ENCODE measurements at places on chromosomes 11 and 22. TPM values are rescaled to one million over a fixed set of nuclear protein-coding genes. Genes with fewer than 3 reads are reported as not detected.

DNA sequence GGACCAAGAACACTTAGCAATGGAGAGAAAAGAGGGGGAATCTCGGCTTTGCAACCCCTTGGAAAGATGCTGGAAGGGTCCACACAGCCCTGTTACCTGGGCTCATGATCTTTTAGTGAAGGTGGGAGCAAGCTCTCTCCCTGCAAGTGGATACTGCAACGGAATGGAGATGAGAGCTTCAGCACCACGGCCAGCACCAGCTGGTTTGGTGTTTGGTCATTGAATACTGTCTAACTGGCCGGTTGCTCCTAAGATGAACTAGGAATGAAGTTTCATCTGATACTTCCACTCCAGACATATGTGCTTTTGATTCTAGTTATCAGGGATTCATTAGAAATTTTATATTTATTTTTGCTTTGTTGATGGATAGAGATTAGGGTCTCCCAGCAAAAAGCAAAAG is 16.3 kb downstream of the HTR3A start:
- peak; percentile 10 for DNase-seq

DNA sequence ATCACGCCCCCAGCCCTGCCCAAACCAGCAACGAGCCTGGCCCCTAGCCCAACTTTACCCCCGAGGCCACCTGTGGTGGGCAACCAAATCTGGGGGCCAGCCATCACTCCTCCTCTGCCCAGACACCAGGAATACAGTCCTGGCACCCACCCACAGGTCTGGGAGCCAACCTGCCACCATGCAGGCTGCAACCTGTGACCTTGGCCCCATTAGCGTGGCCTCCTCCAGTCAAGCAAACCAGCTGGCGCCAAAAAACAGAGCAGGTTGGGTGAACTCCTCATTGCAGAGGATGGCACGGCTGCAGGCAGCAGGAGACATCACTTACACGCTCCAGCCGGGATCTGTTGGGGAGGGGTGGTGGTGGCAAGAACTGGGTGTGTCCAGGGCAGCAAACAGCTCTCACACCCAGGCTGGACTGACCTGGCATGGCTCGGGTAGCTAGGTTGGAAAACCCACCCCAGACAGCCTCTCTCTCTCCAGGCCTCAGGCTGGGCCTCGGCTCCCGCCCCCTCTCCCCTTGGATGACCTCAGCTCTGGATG is 65.5 kb upstream of the TCF20 start:
- no peak for DNase-seq

- no peak for DNase-seq
Measured at GRCh38 chr22:30087611-30088010, 7.3 kb downstream of the HORMAD2 start.

GRCh38 chr11:44017443-44018126 is 30.2 kb upstream of the ACCSL start:
- DNase-seq = no peak

- no peak for DNase-seq
Measured at GRCh38 chr11:88414981-88415413, 77.5 kb upstream of the CTSC start.

DNA sequence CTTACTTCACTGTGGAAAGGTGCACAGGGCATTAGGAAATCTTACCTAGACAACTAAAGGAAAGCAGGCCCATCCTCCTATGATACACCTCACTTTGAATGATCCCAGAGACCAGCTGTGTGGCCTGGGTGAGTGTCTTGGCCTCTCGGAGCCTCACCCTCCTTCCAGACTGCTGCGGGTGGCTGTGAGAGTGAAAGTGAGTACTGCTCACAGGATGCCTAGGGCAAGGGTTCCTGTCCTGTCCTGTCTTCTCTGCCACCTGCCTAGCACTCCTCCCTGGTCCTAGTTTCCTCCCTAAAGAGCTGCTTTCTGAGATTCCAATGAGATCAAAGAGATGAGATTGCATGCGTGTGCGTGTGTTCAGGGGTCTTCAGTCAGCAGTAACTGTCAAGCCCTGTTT is 19.5 kb upstream of the ADORA2A start:
- DNase-seq = no peak

- DNase-seq = no peak
Measured at GRCh38 chr22:49718396-49718795, 109.3 kb downstream of the BRD1 start.

DNA sequence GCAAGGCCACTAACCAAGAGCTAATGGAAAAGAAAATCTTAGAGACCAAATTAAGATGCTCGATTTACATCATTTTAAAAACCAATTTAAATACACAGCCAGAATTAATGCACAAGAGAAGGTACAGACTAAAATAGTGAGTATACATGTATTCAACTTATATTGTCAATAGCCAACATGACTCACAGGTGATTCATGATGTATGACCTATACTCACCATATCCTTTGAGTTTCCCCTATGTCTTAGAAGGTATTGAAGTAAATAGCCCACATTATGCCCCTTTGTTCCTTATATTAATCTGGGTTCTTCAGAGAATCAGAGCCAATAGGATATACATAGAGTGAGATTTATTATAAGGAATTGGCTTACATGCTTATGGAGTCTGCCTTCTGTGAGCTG is 97.5 kb upstream of the ANO3 start:
- DNase-seq = no peak

DNA sequence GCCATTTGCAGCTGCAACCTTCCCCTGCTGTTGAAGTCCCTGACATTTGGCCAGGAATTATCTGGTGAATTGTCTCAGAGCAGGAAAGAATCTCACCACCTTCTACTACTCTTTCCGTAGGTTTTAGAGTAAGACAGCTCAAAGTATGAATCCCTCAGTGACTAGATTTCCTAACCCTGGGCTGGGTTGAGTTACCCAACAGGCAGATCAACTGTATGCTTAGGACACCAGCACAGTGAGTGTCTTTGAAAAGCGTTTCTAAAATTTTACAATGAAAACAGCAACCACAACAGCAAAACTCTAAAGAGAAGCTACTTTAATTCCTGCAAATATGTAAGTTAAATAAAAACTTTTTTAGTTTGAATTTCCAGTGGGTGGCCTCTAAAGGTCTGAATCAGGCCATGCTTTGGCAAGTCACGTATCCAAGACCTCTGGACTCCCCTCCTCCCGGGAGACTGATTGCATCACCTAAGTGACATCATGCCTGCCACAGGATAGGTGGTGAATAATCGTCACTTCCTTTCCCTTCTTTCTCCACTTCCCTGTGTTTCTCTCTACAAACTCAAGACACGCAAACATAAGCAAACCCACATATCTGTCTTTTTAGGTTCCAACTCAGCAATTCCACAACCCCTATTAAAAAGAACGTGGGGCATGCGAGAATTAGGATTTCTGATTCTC is 7.8 kb downstream of the OR8B12 start:
- DNase-seq = no peak

DNA sequence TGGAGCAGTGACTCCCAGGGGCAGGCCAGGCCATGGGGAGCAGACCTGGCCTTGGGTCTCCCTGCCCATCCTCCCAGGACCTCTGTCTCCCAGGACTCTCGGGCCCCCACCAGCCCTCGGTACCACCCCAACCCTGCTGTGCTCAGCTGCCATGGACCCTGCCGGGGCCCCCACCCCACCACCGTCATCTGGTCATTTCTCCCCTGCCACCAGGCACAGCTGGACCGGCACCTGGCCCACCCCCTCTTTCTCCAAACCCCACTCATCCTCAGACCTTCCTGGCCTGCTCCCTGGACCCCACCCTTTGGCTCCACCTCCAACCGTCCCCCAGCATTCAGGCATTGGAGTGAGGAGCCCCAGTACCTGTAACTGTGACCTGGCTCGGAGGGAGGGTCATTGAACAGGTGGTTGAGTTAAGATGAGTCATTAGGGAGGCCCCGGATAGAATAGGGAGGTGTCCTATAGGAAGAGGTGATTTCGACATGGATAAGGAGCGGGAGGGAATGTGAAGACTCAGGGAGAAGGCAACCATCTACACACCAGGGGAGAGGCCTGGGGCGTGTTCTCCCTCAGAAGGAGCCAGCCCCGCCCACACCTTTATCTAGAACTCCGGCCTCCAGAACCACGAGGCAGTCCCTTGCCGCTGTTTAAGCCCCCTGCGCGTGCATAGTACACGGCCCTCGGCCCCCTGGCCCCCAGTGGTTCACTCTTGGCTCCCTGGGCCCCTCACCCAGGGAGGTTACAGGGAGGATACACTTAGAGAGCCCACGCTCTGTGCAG is 1395.9 kb downstream of the BRD1 start:
- no peak for DNase-seq

DNA sequence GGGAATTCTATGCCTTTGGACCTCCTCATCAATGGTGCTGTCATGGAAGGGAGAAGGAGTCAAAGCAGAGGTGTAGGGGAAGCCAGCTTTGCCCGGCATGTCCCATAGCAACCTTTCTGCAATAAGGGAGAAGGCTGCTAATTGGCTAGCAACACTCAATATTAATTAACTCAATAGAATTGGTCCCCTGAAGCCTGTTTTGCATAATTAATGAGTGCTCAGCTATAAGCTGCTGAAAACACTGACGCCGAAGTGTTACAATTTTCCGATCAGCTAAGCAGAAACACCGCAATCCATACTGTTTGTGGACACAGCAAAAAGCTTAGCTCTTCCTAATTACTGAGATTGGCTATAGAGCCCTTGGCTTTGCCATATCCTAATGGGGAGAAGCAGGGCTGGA is 245.0 kb downstream of the CSNK2A3 start:
- no peak for DNase-seq

- no peak for DNase-seq
Measured at GRCh38 chr11:18314784-18315523, 7.0 kb downstream of the HPS5 start.

GRCh38 chr22:17746916-17747315 is 27.4 kb downstream of the BID start:
- DNase-seq = no peak

DNA sequence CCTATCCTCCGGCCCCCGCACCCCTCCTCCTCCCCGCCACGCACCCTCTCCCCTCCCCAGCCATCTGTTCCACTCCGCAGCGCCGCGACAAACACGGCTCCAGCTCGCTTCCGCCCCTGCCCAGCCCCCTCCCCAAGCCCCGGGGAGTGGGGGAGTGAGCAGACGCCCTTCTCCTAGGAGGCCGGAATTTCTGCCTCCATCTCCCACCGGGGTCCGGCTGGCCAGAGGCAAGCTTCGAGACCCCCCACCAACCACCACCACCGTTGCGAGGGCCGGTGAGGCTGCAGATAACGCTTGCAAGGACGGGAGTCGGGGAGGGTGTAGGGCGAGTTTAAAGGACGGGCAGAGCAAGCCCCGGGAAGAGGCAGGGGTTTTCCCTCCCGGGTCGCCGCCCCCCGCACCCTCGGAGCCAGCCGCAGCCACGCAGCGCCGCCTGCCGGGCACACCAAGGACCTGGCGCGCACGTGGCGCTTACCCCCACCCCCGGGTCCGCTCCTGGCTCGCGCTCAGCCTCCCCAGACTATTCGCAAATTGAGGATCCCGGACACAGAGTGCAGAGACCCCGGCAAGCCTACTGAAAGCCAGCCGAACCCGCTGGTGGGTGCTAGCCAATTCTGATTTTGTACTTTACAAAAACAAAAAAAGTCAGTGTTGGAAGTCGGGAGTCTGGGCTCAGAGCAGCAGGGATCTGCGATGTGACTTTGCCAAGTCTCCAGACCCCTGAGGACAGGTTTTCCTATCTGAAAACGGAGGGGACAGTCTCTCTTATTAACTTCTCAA is 22.6 kb downstream of the RTN4RL2 start:
- peak; percentile 54 for DNase-seq

DNA sequence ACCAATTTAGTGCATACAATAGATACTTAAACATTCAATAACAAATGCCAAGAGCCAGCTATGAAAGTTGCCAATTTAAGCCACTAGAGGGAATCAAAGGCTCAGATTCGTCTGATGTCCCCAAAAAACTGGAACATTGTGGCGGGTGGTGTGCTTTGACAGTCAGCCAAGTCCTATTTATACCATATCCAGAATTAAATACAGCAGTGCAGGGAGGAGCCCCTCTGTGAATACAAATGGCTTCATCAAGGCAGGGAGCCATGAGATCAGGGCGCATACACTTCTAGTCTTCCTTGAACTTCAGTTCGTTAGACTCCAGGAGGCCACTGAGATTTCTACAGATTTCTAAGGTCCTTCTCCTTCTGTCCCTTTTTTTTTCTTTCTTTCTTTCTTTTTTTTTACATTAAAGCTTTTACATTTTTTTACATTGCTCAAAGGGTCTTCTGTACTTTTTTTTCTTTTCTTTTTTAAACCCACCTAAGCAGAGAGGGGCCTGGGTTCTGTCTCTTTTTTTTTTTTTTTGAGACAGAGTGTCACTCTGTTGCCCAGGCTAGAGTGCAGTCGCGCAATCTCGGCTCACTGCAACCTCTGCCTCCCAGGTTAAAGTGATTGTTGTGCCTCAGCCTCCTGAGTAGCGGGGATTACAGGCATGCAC is 41.5 kb upstream of the HSPA8 start:
- DNase-seq = peak; percentile 54

GRCh38 chr22:22692707-22693530 is 48.5 kb downstream of the GGTLC2 start:
- peak; percentile 58 for DNase-seq

DNA sequence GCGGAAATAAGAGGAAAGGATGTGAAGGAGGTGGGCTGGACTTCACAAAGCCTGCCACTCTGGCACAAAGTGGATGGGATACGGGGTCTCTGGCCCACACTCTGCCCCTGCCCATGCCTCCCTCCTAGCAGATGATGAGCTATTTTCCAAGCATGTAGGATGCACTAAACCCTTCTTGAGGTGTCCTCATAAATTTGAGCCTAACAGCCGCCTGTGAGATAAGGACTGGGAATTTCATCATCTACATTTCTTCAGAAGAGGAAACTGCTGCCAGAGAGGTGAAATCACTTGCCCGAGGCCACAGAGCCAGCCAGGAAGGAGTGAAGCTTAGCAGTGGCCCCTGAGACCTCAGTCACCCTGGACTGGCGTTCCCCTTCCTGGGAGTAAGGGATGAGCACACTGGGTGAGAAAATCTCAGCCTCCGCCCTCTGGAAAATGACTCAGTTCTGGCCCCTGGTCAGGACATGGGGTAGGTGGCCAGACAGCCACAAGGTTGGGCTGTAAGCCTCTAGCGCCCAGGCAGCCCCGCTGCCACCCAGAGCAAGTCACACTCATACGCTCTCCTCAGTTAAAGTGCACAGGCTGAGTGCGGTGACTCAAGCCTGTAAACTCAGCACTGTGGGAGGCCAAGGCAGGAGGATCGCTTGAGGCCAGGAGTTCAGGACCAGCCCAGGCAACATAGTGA is 27.9 kb downstream of the MB start:
- DNase-seq = peak; percentile 97

DNA sequence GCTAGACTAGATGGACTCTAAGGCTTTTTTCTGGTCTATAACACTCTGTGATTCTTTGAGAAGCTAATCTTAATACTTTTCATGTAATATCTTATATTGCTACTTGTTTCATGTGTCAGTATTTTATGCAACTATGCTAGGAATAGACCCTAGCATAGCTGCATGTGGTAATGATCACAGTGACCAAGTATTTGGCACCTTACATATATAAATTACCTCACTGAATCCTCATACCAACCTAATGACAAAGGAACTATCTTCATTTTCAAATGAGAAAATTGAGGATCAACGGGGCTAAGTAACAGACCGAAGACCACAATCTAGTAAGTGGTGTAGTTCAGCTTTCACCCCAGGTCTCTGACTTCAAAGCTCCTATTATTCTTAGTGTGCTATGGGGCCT is 327.3 kb upstream of the PITPNB start:
- DNase-seq = no peak

The CTSF gene
- total RNA-seq = 17.7 TPM

The SGSM1 gene
- total RNA-seq = not detected

The NUDT8 gene
- not detected for total RNA-seq

The FAM83F gene
- total RNA-seq = not detected

The MS4A4E gene
- not detected for total RNA-seq

The ADAMTS15 gene
- 1.2 TPM for total RNA-seq

The ACR gene
- total RNA-seq = not detected

The OR5B21 gene
- total RNA-seq = not detected

The POTEH gene
- total RNA-seq = not detected

The RIMBP3B gene
- total RNA-seq = 1.3 TPM

The ADSL gene
- 262 TPM for total RNA-seq

The IGF2 gene
- total RNA-seq = not detected
